ENCODE measurements at places on chromosomes 12 and 14.
A peak's percentile ranks its signal among the peaks of the same experiment; 100 is the strongest.

DNA sequence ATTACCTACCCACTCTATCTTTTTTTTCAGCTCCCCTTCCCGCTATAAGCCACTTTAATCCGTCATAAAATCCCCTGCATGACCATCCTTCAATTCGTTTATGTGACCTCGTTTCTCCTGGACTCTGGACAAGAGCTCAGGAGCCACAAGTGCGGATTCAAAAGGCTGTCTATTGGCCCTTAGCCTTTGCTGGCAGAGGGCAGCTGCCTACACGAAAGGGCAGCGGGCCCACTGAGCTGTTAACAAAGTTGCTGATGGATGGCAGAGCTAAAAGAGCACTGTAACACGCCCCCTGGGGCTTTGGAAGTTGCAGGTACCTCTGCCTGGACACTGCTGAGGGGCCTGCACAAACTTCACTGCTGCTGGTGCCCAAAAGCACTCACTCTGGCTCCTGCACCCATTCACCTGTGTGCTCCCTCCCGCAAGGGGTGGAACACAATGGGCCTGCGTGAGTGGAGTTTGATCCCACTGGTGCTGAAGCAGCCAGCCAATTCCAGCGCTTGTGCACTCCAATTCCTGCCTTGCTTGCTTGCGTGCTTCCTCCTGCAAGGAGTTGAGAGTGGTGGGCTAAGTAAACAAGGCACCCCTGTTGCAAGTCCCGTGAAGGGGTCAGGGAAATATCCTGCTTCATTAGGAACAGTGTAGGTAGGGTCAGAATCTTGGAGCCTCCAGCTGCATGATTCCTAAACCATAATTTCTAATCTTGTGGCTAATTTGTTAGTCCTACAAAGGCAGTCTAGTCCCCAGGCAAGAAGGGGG lies 10.6 kb upstream of the DRAM1 start:
- DNase-seq = no peak

DNA sequence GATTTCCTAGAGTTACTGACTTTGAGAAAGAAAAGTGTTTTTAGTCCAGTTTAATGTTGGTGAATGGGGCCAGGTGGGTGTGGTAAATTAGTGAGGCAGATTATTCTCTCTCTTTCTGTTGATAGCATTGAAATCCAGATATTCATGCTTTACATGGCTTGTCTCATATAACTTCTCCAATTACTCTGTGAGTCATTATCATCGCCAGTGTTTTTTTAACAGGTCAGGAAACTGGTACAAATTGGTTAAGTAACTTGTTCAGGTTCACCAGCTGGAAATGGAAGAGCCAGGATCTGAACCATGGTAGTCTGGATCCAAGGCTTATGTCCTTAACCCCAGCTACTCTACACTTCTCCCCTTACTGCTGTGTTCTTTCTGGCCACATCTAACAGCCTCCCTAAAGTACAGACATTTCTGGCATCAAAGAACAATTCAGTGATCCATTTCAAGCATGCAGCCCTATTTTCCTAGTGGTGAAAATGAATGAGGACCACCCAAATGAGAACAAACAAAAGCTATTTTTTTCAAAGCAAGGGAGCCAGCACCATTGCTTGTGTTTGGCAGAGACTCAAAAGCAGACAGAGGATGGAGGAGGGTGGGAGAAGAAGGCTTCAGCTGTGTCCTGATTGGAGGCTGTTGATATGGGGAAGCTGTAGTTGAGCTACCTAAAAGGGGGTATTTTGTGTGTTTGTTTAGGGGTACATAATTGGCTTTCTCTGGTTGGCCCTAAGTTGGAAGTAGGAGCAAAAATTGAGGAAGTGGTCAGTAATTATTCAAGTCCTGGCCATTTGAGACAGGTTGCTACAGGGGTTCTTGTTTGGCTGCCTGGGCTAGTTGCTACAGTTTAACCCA lies 1.7 kb downstream of the IRAK3 start:
- no peak for DNase-seq

GRCh38 chr12:116959845-116960514 lies 49.2 kb downstream of the FBXW8 start:
- no peak for DNase-seq

DNA sequence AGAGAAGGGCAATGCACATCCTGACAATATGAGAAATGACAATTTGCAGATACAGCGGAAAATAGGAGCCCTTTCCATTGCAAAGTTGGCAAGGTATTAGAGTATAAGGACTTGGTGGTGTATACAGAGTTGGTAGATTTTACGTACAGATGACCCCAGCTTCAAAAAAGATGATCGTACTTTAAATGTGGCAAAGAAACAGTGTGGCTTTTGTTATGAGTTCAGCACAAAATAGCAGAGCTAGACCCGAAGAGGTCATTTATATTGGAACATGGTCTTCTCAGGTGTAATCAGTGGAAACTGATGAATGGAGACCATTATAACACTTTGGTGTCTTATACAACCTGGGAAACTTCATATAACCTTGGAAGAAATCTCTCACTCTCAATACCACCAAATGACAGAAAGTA lies 2.3 kb downstream of the CLEC2B start:
- no peak for DNase-seq

DNA sequence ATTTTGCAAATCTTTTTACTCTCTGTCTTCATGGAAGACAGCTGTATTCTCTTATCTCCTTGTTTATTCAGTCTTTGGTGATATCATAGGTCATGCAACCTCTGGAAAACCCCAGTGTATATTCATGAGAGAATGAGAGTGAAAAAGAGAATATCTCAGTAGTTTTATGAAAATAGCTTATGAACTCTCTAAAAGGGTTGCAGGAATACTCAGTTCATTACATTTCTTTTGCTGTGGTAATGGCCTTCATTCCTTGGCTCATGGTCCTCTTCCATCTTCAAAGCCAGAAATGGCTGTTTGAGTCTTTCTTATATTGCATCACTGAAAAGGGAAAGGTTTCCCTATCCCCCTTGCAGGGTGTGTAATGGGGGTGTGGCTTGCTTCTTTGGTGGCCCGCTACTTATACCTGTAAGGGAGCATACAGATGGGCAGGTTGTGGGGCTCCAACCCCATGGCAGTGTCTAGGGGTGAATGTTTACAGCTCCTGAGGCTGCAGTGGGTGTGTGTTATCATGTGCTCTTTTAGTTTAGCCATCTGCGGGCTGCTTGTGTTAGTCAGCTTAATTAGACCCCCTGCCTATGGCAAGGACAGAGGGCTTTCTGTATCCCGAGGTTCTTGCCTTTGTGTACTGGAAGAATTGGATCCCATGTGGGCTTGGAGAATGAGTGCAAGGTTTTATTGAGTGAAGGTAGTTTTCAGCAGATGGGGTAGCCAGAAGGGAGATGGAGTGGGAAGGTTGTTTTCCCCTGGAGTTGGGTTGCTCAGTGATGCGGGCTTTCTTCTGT lies 150.2 kb downstream of the CCDC91 start:
- DNase-seq = peak; percentile 6

DNA sequence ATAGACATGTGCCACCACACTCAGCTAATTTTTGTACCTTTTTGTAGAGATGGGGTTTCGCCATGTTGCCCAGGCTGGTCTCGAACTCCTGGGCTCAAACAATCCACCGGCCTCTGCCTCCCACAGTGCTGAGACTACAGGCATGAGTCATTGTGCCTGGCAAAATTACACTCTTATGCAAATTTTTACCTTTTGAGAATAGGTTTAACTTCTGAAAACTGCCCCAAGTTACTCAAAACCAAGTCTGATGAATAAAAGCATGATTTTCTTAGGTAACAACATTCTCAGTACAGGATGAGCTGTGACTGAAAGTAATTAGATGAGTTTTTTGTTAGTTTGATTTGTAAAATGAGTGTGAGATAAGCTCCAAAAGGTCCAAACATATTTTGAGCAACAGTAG lies 166.0 kb downstream of the RPS29 start:
- DNase-seq = no peak

DNA sequence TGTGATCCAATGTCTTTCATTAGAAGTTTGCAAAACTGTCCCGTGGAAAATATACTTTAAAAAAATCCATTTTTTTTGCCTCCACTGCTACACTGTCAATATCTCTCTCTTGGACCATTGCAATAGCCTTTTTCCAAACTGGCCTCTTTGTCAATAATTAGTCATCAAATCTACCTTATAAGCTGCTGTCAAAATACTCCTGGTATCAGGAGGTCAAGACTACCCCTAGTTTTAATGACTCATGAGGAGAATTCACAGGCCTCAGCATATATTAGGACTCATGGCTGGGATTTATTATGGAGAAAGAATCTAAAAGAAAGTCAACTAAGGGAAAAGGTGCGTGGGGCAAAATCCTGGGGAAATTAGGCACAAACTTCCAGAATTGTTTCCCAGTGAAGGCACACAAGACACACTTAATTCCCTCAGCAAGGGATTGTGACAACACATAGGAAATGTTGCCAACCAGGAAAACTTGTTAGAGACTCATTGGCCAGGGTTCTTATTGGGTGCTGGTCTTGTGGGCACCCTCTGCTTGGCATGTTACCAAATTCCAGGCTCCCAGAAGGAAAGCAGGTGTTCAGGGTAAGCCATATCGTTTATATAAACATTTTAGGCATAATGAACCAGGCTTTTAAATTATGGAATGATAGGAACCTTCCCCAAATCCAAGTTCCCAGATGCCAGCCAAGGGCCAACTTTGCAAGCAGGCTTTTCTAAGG lies 56.1 kb downstream of the TMEM117 start:
- DNase-seq = no peak

DNA sequence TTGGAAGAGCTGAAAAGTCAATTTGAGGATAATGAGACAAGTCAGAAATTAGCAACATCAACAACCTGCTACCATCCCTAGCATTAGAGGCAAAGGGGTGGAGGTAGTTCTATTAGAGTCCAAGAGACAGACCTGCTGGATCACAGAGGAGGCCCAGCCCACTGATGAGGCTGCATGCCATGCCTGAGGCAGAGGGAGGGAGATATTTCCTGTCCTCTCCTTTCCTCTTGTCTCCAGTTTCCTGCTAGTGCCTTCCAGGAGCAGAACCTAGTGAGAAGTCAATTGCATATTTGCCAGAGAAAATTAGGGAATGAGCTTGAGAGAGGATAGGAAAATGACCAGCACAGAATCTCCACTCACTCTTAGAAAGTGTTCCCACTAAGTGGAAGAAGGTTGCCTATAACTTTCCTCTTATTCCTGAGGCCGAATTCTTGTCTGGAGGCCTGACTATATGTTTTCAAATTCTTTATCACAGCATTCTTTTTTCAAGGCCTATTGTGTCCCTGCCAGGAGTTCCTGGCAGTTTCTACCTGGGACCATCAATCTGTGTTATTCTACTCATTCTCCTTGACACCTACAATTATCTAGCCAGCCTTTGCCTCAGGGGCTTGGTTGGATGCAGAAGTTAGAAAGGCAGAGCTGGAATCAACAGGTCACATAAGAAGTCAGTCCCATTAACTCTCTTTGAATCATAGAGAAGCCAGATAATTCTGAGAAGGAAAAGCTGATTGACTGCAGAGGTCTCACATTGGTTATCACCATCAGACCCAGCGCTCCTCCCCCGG lies 121.9 kb downstream of the EMP1 start:
- peak; percentile 78 for DNase-seq

DNA sequence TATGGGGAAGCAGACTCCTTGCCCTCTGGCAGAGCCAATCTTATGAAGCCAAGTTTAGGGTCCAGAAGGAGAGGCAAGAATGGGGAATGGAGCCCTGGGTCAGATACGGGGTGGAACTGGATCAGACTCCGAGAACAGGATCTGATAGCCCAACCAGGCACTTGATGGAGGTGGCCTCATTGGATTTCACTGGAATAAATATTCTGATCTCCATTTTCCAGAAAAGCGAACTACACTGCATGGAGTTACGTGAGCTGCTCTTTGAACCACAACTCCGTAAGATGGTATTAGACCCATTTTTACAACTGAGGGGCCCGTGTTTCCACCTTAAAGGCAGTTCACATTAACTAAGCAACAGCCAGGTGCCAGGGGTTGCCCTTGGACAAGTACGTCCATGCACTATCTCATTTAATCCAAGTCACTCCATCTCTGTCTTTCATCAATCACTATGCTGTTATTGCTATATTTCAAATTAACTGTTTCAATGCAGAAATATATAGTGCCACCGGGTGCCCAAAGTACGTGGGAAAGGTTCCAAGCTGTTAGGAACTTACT lies 155.2 kb downstream of the BCL11B start:
- DNase-seq = no peak

DNA sequence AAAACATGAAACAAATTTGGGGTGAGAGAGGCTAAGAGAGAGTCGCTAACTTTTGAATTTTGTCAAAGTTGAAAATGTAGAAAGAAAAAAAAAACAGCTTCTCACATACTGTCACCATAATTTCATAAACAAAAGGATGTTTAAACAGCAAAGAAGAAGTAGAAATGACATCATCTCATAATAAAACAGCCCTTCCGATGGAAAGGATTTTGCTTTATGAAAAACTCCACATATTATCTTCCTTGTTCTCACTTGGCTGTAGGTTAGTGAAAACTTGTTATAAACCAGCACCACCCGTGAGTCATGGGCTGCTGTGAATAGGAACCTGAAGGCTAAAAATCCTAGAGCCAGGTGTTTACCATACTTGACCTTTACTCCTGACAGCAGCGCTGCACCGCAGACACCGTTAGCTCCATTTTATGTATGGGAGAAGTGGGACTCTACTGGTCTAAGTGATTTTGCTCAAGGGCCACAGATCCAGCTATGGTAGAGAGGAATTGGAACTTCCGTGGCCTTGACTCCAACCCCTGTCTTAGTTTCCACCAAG lies 63.0 kb upstream of the VRK1 start:
- no peak for DNase-seq

- no peak for DNase-seq
Observed at GRCh38 chr12:113089839-113090238, 33.3 kb downstream of the DTX1 start.

- peak; percentile 57 for DNase-seq
Observed at GRCh38 chr12:109927622-109928021, 27.5 kb downstream of the TCHP start.

GRCh38 chr14:30994681-30995620 lies 30.5 kb upstream of the AP4S1 start:
- DNase-seq = no peak

- peak; percentile 29 for DNase-seq
Observed at GRCh38 chr14:70595443-70596185, 4.8 kb downstream of the MED6 start.

- no peak for DNase-seq
Observed at GRCh38 chr14:33833706-33834465, 117.0 kb downstream of the EGLN3 start.

DNA sequence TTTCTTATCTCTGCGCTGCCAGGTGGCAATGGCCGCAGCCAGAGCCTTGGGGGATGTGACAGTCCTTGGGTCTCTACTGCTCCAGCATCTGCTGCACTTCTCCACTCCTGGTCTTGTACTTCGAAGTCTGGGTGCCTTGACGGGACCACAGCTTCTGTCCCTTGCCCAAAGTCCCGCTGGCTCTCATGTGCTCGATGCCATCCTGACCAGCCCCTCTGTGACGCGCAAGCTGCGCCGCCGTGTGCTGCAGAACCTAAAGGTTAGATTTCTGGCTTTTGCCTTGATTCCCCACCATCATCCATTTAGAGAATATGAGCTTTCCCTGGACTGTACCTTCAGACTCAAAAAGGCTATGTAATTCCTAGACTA lies 3.8 kb downstream of the CIDEB start:
- no peak for DNase-seq

DNA sequence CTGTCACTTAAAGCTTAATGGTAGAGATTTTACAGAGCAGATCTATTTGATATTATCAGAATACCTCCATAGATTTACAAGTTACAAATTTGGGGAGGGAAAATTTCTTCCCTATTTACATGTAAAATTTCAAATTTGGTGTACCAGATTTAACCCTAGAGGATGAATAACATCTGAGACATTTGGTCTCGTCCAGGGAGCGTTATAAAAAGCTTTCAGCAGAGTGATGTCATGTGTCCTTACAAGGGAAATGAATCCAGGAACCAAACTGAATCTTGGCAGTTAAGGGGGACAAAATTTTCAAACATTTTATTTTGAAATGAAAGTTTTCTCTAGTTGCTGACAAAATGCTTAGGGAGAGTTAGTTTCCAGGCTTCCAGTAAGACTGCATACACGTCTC lies 4.5 kb upstream of the CDK17 start:
- DNase-seq = no peak
